ENCODE measurements at places on chromosomes 2 and 18.

- no peak for DNase-seq
Observed at GRCh38 chr2:230323385-230324106, 3.4 kb upstream of the SP140L start.

DNA sequence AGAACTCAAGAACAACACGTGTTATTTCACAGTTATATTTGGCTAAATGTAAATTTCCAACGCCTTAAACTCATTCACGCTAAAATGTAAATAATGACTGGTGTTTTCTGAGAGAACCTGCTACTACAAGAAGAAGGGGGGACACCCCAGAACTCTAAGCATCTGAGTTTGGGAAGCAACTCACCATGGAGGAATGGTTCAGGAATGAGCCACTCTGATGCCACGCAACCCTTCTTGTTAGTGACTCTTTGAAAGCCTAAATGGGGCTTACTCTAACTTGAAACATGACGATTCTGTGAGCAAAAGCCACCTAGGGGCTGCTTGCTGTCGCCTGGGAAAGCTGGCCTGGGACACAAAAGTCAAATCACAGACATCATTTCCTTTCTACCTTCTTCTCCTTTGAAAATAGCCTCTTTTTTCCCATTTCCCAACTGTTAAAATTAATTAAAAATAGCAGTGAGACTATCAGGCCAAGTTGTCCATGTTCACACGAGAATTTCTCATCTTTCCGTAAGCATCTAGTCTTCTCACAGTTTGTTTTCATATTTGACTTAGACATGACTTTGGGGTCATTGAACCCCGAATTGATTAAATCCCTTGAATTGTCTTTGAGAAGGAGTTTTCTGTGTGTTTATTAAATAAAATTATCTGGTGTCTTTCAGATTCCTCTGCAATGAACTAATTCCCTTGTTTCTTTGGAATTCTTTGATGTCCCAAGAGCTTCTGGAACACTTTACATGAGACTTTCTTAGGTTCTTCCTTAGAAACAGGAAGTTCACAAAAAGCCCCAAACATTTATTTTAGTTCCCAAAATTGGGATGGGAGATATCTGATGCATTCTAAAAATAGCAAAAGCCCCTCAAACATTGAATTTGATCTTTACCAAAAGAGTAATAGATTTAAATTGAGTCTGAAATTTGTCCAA is 75.5 kb upstream of the CABLES1 start:
- DNase-seq = no peak

GRCh38 chr2:122955776-122956175 is 1069.3 kb upstream of the CNTNAP5 start:
- DNase-seq = no peak

- DNase-seq = no peak
Observed at GRCh38 chr2:96542357-96542977, 5.9 kb downstream of the ARID5A start.

- no peak for DNase-seq
Observed at GRCh38 chr2:133773854-133774653, 205.8 kb upstream of the NCKAP5 start.

- DNase-seq = no peak
Observed at GRCh38 chr2:157194097-157194688, 63.3 kb upstream of the GALNT5 start.

DNA sequence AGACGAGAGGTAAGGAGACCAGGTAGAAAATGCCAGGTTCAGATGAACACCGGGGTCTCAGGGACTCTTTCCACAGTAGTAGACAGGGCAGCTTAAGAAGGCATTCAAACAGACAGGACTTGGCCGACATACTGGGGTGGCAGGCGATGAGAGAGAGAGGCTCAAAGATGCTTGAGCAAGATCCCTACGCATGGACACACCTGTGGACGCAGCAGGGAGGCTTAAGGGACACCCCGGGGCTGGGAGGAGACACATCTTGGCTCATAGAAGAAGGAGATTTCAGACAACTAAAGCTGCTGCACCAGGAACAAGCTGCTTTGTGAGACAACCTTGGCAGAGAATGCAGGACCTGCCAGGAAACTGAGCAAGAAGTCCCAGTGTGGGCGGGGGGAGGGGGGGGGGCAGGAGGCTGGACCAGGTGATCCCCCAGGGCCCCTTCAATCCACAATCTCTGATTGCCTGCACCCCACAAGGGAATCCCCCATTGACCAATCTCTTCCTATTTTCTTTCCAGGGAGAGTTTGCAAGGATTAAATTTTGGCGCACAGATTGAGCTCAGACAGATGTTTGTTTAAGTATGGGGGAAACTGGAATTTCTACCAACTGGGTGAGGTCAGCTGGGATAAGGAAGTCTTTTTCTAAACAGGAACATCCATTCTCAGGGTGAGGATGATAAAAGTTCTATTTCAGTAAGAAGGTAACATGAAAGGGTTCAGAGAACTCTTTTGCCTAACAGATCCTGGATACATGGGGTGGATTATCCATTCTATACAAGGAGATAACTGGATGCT is 400.7 kb downstream of the NBAS start:
- DNase-seq = no peak

GRCh38 chr2:212929116-212929515 is 222.3 kb downstream of the IKZF2 start:
- no peak for DNase-seq

- DNase-seq = no peak
Observed at GRCh38 chr2:25401307-25402026, 59.7 kb upstream of the DNMT3A start.

GRCh38 chr18:42052122-42052708 is 97.2 kb downstream of the PIK3C3 start:
- DNase-seq = no peak

DNA sequence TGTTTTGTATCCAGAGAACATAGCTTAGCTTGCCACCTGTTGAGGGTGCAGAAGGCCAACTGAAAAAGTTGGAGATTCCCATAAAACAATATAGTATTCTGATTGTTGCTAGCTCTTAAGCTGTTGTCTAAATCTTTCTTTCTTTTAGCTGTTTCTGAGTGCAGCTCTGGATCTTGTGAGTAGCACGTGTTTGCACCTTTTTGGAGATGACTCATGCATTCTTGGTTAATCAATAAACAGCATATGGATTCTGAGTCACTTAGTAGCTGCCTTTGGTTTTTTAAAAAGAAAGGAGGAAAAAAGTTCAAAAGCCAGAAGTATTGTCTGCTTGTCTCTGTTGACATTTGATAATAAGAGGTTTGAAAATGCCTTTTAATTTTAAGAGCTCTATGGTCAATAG is 483.0 kb upstream of the FSIP2 start:
- DNase-seq = no peak

DNA sequence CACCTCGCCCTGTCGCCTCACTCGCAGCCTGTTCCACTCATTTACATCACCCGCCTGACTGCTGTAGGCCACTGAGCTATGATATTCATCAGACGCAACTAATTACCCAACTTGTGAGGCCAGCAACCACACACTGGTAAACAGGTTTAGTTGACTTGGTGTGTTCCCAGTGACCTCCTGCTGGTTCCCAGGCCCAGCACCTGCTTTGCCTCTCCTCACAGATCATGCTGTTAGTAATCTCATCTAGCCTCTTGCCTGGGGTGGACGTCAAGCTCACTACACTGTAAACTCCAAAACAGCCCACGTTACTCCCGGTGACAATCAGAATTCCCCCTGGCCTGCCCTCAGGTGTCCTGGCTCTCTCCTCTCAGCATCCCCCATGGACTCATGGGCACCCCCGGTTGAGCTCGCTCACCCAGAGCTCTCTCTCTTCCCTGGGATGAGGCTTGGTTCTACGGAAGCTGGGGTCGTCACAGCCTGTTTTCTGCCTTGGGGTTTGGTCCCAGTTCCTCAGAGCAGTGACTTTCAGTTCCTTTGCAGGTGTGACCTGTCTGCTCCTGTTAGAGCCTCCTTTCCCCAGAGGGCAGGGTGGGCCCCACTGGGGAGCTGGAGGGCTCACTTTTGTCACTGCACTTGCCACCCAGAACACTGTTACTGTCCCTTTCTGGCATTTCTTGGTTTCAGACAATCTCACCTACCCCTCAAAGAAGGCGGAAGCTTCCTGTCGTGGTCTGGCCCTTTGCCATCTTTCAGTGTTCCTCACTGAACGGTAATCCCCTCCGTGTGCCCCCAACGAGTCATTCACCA is 40.3 kb downstream of the INPP5D start:
- peak; percentile 43 for DNase-seq

Data from stimulated activated CD8-positive, alpha-beta memory T cell treated with anti-CD3 and anti-CD28 coated beads, Interleukin-4, amount 100 ng/mL, for 1 hour (primary cell).